ENCODE measurements at places on chromosomes 12 and 14.

DNA sequence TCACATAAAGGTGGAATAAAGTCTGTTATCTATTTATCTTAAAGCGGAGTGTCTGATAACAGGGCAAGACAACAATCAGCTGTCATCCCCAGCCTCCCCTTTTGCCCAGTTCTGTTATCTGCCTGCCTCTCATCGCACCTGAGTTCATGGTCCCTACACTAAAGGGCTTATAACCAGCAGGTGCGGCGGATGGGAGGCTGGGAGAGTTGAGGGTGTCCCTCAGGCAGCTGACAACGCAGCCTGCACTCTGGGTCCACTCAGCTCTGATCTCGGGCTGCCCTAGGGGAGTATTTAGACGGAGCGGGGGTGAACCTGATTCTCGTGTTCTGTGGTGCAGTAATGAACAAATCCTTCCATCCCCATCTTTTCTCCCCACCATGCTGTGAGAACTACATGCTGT lies 34.0 kb upstream of the JDP2 start:
- no peaks in the 10 kb centered on the region for H3K36me3 ChIP-seq
- no peak overlapping the region for H3K27ac ChIP-seq
- H3K4me3 ChIP-seq, result no peak overlapping the region
- no peaks in the 10 kb centered on the region for H3K4me1 ChIP-seq
- DNase-seq, result no peak

DNA sequence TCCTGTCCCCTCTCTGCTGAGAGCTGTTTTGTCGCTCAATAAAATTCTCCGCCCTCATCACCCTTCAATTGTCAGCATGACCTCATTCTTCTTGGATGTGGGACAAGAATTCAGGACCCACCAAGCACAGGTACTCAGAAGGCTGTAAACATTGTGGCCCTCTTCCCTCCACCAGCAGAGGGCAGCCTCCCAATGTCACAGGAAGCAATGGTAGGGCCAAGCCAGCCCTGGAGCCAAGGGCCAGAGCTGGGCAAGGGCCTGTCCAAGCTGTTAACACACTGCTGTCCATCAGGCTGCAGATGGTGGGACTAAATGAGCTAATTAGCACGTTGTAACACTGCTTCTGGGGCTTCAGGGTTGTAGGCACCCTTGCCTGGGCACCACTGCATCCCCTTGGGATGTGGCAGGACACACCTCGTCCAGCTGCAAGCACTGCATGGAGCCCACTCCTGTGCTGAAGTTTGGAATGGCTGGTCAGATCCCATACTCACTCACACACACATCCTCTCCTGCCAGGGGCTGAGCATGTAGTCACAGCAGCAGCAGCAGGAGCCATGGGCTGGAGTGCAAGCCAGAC lies 62.7 kb upstream of the HECTD1 start:
- H3K27me3 ChIP-seq, result no peaks in the 10 kb centered on the region
- no peak for DNase-seq
- H3K4me3 ChIP-seq, result no peak overlapping the region
- peaks cover 9% of the 10 kb centered on the region for H3K4me1 ChIP-seq
- no peak overlapping the region for H3K27ac ChIP-seq

DNA sequence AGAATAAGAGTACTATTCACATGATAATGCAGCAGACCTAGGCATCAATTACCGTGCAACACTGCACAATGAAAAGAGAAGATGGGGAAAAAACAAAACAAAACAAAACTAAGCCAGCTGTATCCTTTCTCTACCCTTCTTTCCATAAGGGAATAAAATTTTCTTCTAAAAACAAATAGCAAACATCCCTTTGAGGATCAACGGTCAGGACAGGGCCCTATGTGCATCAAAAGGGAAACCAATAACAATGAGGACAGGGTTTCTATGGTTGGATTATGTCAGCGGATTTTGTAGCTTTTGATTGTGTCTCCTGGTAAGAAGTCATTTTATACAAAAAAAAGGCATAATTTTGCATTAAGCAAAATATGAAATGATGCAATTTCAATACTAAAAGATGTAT lies 350.3 kb downstream of the SLC6A15 start:
- H3K27me3 ChIP-seq, result no peaks in the 10 kb centered on the region
- H3K4me3 ChIP-seq, result no peak overlapping the region
- DNase-seq, result no peak

DNA sequence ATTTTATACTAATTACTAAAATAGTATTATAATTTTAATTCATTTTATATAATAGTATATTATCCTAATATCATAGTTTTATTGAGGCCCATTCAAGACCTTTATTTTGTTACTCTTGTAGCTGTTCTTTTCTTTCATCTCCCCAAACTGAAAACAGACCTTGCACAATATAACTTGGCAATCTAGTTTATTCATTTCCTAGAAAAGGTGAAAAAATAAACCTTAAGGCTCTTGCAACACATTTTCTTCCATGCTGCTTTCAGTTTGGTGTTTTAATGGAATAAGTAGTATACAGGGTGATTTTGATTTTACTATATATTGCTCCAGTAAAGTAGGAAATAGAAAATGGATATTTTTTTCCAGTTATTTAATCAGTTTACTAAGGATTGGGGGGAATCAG lies 174.0 kb downstream of the SLC2A13 start:
- DNase-seq, result no peak
- H3K27me3 ChIP-seq, result no peaks in the 10 kb centered on the region
- peaks cover 9% of the 10 kb centered on the region for H3K4me1 ChIP-seq
- H3K27ac ChIP-seq, result no peak overlapping the region
- H3K4me3 ChIP-seq, result no peak overlapping the region
- peaks cover 2% of the 10 kb centered on the region for H3K36me3 ChIP-seq

GRCh38 chr14:38042322-38042721 lies 165.4 kb upstream of the SSTR1 start:
- H3K36me3 ChIP-seq, result no peaks in the 10 kb centered on the region
- no peak overlapping the region for H3K4me3 ChIP-seq
- no peaks in the 10 kb centered on the region for H3K4me1 ChIP-seq
- no peak overlapping the region for H3K27ac ChIP-seq
- DNase-seq, result no peak

- H3K4me1 ChIP-seq, result no peaks in the 10 kb centered on the region
- H3K36me3 ChIP-seq, result peaks cover 2% of the 10 kb centered on the region
- H3K27ac ChIP-seq, result no peak overlapping the region
- no peak for DNase-seq
- H3K27me3 ChIP-seq, result peaks cover 18% of the 10 kb centered on the region
- no peak overlapping the region for H3K4me3 ChIP-seq
Observed at GRCh38 chr12:48601013-48601756, 31.3 kb upstream of the LALBA start.

DNA sequence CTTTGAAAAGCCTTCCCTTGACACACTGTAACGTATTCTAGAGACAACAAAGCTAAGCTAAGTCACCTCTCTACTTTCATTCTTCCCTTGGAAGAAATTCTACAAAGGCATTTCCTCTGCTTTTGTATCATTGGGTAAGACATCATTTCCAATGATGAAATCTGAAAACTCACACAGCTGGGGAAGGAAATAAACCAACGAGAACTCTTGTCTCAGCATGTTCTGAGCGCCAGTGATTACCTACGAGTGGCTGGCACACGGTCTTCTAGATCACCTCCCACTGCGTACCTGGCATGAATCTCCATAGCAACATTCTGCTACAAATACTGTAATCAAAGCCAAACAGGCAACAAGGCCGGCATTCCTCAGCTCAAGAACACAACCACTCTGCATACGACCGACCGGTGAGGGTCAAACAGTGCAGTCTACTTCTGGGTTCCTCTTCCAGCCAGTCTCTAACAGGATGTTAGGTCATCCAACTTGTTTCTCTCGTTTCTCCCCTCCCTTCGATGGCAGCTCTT lies 7.6 kb downstream of the VPS37B start:
- H3K27me3 ChIP-seq, result no peaks in the 10 kb centered on the region
- no peak for DNase-seq
- H3K27ac ChIP-seq, result peak overlapping the region; percentile 67

DNA sequence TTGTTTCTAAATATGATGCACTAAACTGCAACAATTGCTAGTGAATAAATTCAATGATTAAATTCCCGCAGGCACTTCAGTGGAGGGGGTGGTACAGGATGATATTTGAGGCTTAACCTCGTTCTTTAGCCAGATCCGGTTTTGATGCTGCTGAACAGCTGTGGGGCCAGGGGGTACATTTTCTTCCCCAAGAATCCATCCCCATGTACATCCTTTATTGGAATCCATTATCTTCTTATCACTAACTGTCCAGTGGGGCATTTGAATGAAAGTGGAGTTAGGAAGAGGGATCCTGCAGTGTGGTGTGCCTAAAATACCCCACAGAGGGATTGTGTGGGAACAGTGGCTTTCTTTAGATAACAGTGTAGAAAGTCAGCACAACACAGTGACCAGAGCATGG lies 45.2 kb upstream of the OASL start:
- no peak overlapping the region for H3K27ac ChIP-seq
- no peak for DNase-seq
- no peaks in the 10 kb centered on the region for H3K4me1 ChIP-seq
- peaks cover 26% of the 10 kb centered on the region for H3K27me3 ChIP-seq
- H3K4me3 ChIP-seq, result no peak overlapping the region

Measured in chondrocyte (in vitro differentiated cells).